ENCODE measurements at places on chromosomes 4 and X. TPM values are rescaled to one million over a fixed set of nuclear protein-coding genes. Genes with fewer than 3 reads are reported as not detected.

DNA sequence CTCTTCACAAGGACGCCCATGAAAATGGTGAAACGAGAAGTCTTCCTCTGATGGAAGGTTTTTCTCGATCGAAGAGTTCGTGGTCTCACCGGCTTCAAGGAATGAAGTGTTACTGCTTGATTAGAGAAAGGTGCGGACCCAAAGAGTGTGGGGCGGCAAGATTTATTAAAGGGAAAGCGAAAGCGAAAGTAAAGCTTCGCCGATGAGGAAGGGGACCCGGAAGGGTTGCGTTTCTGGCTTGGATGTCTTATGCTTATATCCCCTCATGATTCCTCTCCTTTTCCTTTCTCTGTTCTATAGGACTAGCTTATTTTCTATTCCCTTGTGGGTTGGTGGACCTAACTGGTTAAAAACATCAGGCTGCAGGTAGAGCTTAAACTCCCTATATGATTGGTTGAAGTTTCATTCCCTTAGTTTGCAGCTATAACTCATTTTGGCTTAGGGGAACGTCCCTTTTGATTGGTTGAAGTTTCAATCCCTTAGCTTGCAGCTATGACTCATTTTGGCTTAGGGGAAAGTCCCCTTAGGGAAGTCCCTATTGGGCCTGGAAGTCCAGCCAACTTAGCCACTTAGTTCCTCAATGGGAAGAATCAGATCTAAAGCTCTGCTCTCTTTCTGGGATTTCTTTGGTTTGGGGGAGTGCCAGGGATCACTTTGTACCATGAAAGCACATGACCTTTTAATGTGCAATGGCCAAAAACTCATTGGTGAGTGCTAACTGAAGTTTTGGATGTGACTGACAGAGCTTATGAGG, 1025.0 kb upstream of the PCDH10 start:
- DNase-seq: no peak

- no peak for DNase-seq
Measured at GRCh38 chr4:8653326-8654000, 60.9 kb downstream of the CPZ start.

- no peak for DNase-seq
Measured at GRCh38 chrX:93332329-93332728, 341.0 kb downstream of the NAP1L3 start.

GRCh38 chrX:134684956-134685355, 26.7 kb upstream of the PLAC1 start:
- no peak for DNase-seq

GRCh38 chr4:75630174-75630936, at the start of gene CDKL2:
Gene CDKL2 (minus strand): TSS chr4:75630528. CDS start chr4:75625988, 4,540 bp downstream.
- peak; percentile 92 for DNase-seq

- DNase-seq: peak; percentile 22
Measured at GRCh38 chr4:153115322-153116290, 88.6 kb upstream of the TRIM2 start.

The GYG2 gene
- 0.59 TPM for total RNA-seq

GRCh38 chr4:3303565-3303824, 10.7 kb downstream of the RGS12 start:
- no peak for DNase-seq

DNA sequence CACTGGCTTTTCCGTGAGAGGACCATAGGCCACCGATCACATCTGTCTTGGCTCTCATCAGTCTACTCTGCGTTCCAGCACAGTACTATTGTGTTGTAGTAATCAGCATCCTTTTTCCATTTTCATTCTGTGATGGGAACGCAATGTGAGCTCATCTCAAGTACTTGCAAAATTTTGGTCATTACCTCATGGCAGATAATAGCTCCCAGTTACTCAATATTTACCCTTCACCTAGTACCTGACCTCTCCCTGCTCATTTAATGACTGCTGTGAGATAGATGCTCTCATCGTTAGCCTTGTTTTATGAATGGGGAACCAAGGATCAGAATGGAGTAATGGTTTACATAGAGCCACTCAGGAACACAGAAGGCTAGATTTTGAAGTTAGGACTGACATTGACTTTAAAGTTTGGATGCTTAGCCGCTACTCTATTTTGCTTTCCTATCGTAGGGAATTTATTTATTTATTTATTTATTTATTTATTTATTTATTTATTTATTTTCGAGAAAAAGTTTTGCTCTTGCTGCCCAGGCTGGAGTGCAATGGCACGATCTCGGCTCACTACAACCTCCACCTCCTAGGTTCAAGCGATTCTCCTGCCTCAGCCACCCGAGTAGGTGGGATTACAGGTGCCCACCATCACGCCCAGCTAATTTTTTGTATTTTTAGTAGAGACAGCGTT, 6.5 kb upstream of the GPR101 start:
- no peak for DNase-seq

The HTN1 gene
- total RNA-seq: not detected

The SSX1 gene
- total RNA-seq: not detected

GRCh38 chr4:15990570-15991285, 27.8 kb upstream of the FGFBP2 start:
- DNase-seq: no peak

The KLHL34 gene
- not detected for total RNA-seq

DNA sequence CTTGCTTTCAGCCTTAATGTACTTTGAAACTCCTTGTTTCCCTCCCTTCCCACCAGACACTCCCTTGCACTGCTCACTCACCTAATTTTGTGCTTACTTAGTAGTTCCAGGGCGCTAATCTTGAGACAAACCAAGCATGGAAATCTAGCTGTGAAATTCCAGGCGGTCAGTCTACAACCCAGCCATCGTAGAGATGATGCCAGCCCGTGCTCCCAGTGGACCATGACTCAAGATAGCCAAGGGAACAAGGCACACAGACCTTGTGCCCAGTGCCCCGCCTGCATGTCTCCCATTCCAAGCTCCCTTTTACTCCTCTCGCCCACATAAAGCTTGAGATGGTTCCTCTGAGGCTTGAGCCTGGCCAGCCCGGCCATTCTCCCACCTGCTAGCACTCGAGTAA, 11.1 kb downstream of the TREX2 start:
- no peak for DNase-seq

- DNase-seq: no peak
Measured at GRCh38 chrX:136467303-136467702, 20.4 kb upstream of the BRS3 start.

GRCh38 chr4:183347566-183347965, 25.3 kb upstream of the CLDN24 start:
- no peak for DNase-seq

- DNase-seq: peak; percentile 76
Measured at GRCh38 chr4:14910411-14910810, 91.9 kb upstream of the CPEB2 start.

The MTM1 gene
- 30.6 TPM for total RNA-seq

The USP17L22 gene
- total RNA-seq: not detected

GRCh38 chrX:41482154-41482850, 35.2 kb downstream of the NYX start:
- no peak for DNase-seq

The MAOB gene
- total RNA-seq: 12.5 TPM

GRCh38 chr4:121256887-121257466, 92.9 kb upstream of the TNIP3 start:
- DNase-seq: no peak

DNA sequence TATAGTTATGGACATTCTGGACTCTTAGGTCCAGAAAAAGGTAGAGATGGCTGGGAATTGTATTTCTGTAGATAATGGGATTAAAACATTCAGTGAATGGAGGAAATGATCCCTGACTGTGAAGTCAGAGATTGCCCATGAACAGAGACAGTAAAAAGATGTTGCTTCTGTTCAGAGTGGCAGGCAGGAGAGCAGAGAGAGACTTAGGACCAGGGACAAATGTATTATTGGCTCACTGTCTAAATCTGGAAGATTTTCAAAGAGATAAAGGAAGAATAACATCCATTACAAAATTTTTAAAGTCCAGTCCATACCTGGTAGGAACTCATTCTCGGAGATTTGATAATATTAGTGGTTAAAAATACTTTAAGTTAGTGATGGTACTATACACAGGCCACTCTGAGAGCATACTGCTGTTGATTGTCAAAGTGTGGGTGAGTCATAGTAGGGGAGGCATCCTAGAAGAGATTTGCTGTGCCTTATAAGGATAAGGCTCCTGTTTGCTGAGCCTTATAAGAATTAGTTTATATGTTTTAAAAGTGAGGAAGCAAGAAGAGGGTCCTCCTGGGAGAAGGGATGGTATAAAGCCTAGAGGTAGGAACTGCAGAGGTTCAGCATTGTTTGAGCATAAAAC, 53.0 kb downstream of the JADE3 start:
- DNase-seq: no peak

DNA sequence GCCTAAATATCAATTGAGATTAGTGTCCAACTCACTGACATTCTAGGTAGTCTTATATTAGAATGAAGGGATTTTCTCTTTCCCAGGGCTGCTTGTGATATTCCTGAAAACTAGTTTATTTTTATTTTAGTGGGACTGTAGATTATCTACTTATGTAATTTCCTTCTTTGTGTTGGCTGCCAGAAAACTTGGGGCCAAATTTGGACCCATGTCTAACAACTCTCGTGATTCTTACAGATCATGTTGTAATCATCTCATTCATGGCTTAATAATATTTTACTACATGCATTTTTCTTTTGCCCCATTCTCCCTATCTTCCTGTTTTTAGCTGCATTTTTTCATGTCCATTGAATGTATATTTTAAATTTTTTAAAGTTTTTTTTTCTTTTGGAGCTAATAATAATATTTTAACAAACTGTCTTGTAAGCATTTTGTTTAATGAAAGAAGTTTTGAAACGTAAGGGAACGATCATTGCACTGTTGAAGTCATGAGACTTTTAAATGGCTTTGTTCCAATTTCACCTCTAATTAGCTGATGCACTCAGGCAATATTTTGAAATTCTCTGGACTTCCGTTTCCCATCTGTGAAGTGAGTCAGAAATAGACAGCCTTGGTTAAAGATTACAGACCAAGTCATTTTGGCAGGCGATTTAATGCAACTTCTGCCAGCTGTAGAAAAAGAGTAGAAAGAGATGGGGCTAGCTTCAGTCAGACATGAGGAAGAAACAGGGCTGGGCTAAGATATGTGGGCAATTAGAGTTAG, 14.3 kb upstream of the TDO2 start:
- no peak for DNase-seq

- peak; percentile 6 for DNase-seq
Measured at GRCh38 chr4:41525129-41525528, 12.8 kb upstream of the LIMCH1 start.

The MAMLD1 gene
- 3.5 TPM for total RNA-seq

DNA sequence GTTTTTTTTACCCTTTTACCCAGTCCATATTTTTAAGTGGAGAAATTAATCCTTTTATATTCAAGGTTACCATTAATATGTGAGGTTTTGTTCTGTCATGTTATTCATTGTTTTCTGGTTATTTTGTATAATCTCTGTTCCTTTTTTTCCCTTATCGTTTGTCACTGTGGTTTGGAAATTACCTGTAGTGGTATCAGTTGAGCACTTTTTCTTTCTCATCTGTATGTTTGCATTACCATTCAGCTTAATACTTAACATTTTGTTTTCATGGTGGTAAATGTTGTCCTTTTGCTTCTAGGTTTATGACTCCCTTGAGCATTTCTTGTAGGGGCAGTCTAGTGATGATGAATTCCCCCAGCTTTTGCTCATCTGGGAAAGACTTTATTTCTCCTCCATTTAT, 6.6 kb downstream of the ETDC start:
- DNase-seq: no peak

- DNase-seq: no peak
Measured at GRCh38 chr4:56803471-56803870, 18.0 kb downstream of the SPINK2 start.

The TRPC3 gene
- 0.77 TPM for total RNA-seq

GRCh38 chr4:53714236-53715140, 123.2 kb upstream of the LNX1 start:
- DNase-seq: no peak

The SYTL5 gene
- 0.37 TPM for total RNA-seq

The PLAC8 gene
- 98.6 TPM for total RNA-seq

The EXOC1L gene
- total RNA-seq: not detected

The IL1RAPL1 gene
- total RNA-seq: 0.09 TPM

The CFP gene
- 40.6 TPM for total RNA-seq

The BEND2 gene
- total RNA-seq: not detected

Data from upper lobe of left lung (tissue), 6 donors.